ENCODE measurements at places on chromosomes 12 and 14. TPM values are rescaled to one million over a fixed set of nuclear protein-coding genes. Genes with fewer than 3 reads are reported as not detected.

Gene SMIM10L1
- 13.7 TPM for total RNA-seq

DNA sequence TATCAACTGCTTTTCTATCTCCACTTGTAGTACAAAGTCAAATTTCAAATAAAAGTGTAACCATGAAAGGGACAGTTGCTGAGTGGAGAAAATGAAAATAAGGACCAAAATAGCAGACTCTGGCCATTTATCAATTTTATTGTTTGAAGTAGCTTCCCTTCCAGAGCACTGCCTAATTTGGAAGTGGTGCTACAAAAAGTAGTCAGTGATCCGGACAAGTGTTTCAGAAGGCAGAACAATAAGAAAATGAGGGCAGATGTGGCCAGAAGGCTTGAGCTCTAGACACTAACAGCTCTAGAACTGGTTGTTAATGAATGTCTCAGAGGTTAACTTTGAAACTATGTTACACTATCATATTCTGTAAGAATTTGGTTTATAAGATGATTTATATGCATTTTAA lies 48.9 kb downstream of the ABCC9 start:
- no peak for DNase-seq

Gene GDF3
- not detected for total RNA-seq

GRCh38 chr12:124909831-124910560 lies 4.5 kb downstream of the UBC start:
- no peak for DNase-seq

DNA sequence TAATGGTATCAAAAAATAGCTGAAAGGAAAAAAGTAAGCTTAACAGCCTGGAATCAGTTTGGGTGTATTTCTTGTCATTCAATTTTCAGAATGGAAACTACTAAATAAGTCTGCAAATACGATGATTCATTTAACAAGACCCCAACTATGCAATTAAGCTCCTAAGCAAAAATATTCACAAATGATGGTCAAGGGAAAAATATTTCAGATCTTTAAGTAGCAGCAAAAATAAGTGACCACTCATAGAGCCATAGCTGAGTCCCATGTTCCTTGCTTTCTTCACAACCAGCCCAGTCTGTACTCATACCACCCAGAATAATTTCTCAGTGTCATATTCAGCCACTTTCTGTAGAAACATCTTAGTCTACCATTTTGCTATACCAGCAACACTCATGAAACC lies 185.4 kb downstream of the PPM1H start:
- DNase-seq, result no peak

DNA sequence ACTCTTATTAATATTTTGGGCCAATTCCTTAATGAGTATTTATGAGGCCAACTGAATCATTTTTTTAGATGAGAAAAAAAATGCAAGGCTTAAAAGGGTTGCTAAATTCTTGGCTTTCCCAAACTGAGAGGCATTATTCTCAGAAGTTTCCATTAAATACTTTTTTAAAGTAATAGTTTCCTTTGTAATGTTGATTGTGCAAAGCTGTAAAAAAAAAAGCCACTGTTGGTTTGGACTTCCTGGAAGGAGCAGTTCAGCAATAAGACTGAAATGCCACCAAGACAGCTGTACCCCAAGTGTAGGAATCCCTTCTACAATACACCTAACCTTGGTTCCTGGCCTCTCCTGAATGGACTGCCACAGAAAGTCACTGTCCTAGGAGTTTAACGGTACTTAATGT lies 231.3 kb downstream of the MON2 start:
- DNase-seq, result no peak
